Sigmoid colon (tissue), 7 donors: ENCODE measurements at places on chromosomes 6 and 20. TPM values are rescaled to one million over a fixed set of nuclear protein-coding genes. Genes with fewer than 3 reads are reported as not detected.

GRCh38 chr6:14117158-14118090 lies at the start of gene CD83:
Gene CD83 (plus strand): TSS chr6:14117772. CDS start chr6:14117812, 40 bp downstream.
- peak within 1 kb of the TSS; percentile 38 for H3K27ac ChIP-seq
- peak within 1 kb of the TSS; percentile 70 for H3K4me3 ChIP-seq
- H3K36me3 ChIP-seq: no peaks in the 10 kb centered on the region
- peak; percentile 78 for DNase-seq
- H3K27me3 ChIP-seq: no peaks in the 10 kb centered on the region

- H3K27ac ChIP-seq: no peak overlapping the region
- H3K36me3 ChIP-seq: peaks cover 8% of the 10 kb centered on the region
- no peaks in the 10 kb centered on the region for H3K27me3 ChIP-seq
- no peak for DNase-seq
Observed at GRCh38 chr6:56573624-56574023, 69.1 kb downstream of the DST start.

DNA sequence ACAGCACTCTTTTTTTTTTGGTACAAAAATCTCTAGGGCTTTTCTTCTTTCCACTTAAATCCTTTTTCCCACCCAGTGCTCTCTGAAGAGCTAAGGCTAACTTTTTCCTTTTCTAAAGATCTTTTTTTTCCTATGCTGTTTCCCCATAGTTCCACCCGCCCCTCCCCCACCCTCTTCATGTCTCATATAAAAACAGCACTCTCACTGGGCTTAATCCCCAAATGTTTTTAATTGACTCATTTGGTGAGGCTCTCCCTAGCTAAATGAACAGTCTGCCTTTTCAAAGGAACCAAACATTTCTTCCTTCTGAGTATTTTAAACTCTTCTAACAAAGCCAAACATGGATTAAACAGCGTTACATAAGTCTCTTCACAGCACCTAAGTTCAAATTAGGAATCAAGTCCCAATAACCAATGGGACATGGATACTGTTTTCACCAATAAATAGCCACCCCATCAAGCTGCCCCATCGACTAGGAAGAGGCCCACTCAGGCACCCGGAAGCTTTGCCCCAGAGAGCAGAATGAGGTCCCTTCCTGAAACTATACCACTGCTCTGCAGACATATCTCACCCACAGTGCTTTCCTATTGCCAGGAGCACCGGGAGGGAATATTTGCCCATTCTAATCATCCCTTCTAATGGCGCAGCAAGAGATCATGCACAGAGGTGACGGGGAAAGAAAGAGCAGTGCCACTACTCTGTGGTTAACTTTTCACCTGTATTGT lies 63.7 kb downstream of the ATXN1 start:
- no peak for DNase-seq
- peaks cover 51% of the 10 kb centered on the region for H3K4me1 ChIP-seq
- no peaks in the 10 kb centered on the region for H3K27me3 ChIP-seq

- no peak overlapping the region for H3K27ac ChIP-seq
- H3K4me1 ChIP-seq: no peaks in the 10 kb centered on the region
- H3K36me3 ChIP-seq: no peaks in the 10 kb centered on the region
- DNase-seq: no peak
Observed at GRCh38 chr6:123321020-123321419, 315.7 kb downstream of the TRDN start.

The KATNA1 gene
- total RNA-seq: 21.9 TPM

The MROH8 gene
- total RNA-seq: 1.8 TPM

The C20orf141 gene
- not detected for total RNA-seq
